ENCODE measurements at places on chromosomes 16 and 17.
A peak's percentile ranks its signal among the peaks of the same experiment; 100 is the strongest.

GRCh38 chr16:57091975-57092785, at the start of gene CPNE2:
CPNE2 (plus strand) TSS chr16:57092583; CDS start chr16:57110743, 18,160 bp downstream.
- no peaks in the 10 kb centered on the region for H3K36me3 ChIP-seq
- no peaks in the 10 kb centered on the region for H3K27me3 ChIP-seq
- peak within 1 kb of the TSS; percentile 91 for H3K4me3 ChIP-seq
- H3K27ac ChIP-seq = peak within 1 kb of the TSS; percentile 92

- DNase-seq = no peak
- H3K4me1 ChIP-seq = no peaks in the 10 kb centered on the region
- no peaks in the 10 kb centered on the region for H3K36me3 ChIP-seq
- H3K4me3 ChIP-seq = no peak overlapping the region
- H3K27me3 ChIP-seq = no peaks in the 10 kb centered on the region
- no peak overlapping the region for H3K27ac ChIP-seq
These were observed 122.3 kb downstream of the MRTFB start for GRCh38 chr16:14193316-14193871.

- H3K27ac ChIP-seq = no peak overlapping the region
- no peaks in the 10 kb centered on the region for H3K4me1 ChIP-seq
- no peak for DNase-seq
- no peak overlapping the region for H3K4me3 ChIP-seq
These were observed 93.6 kb downstream of the ABCA8 start for GRCh38 chr17:68861602-68862001.

DNA sequence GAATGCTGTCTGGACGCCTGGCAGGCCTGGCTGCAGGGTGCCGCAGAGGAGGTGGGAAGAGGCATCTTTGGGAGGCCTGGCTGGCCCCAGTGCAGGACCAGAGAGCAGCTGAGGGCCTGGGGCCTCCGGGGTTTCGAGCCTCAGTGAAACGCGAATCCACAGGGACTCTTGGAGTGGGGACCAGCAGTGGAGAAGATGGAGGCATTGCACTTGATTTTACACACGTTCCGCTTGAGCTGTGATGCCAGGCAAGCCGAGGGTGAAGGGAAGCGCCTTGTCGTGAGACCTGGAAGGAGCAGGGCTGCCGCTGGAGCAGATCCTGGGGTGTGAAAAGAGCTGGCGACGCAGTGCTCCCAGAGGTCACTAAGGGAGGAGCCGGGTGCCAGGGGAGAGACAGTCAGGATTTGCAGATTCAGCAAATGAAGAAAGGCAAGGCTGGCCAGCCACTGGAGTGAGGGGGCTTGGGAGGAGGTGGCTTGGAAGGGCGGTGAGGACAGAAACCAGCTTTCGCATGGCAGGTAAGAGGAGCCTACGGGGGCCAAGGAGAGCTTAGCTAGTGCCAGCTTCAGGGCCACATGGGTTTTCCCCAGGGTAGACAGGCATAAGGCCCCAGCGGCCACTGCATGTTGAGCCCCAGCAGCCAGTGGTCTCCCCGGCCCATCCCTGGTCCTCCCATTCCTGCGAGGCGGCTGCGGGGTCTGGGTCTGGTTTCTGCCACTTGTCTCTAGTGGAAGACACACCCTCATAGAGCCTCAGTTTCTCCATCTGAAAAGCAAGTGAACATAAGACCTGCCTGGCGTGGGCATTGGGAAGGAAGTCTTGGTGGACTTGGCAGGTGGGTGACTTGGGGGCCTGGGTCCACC, 175.2 kb upstream of the CHMP6 start:
- H3K4me3 ChIP-seq = no peak overlapping the region
- no peaks in the 10 kb centered on the region for H3K36me3 ChIP-seq
- peaks cover 21% of the 10 kb centered on the region for H3K4me1 ChIP-seq
- H3K27ac ChIP-seq = no peak overlapping the region

DNA sequence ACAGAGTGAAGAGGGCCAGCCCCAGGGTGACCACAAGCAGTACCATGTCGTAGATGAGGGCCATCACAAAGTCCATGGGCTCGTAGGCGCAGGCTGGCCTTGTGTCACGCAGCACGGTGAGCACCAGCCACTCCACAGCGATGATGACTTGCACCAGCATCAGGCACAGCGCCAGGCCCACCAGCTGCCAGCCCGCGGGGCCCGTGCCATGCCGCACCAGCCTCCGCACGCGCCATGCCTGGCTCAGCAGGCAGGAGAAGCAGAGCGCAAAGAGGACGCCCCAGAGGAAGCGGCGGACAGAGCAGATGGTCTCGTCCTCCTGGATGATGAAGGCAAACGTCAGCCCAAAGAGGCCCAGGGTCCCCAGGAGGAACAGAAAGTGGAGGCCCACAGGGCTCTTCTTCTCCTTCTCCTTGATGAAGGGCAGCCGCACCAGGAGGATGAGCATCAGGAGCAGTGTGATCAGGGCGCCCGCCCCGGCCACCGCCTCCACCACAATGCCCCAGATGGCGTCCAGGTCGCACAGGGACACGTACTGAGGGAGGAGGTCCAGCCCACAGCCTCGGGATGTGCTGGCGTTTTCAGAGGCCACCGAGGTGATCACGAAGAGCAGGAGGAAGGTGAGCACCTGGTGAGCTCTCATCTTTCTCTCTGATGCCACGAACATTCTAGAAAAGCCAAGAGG, 12.3 kb downstream of the GPRC5B start:
- DNase-seq = no peak

DNA sequence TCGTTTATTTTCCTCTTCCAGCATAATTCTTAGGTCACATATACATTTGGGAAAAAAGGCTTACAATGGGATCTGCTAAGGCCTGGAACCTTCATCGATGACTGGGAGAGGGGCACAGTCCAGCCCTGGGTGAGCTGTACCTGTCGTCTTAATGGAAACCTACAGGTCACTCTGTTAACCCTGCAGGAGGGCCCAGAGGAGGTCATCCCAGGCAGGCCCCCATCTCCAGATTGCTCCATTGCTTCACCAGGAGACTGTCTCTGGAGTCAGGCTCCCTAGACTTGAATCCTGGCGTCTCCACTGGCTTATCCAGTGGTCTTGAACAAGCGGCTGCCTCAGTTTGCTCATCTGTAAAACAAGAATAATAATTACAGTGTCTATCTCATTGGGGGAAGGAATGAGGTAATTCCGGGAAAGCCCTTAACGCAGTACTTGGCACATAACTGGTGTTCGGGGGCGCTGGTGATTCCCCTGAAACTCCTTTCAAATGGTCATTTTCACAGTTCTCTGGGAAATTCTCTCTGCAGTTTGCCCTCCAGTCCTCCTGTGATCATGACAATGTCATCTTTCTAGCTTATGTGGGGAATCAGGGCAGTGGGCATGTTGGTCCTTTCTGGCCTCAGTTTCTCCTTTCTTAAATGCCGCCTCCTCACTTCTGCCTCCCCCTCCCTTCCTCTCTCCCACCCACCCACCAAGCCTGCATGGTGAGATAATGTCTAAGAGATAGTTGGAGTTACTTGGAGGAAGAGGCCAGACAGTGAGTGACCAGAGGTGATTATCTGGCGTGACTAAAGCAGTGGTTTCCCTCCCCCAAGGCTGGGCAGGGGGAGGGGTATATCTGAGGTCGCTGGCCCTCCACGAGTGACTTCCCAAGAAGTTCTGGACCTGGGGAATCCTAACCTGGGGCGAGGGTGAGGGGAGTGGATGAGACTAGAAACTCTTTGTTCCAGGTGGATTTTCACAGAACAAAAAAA, 31.3 kb upstream of the TAC4 start:
- no peak overlapping the region for H3K27ac ChIP-seq
- H3K36me3 ChIP-seq = no peaks in the 10 kb centered on the region
- DNase-seq = no peak
- no peak overlapping the region for H3K4me3 ChIP-seq
- peaks cover 16% of the 10 kb centered on the region for H3K27me3 ChIP-seq

GRCh38 chr17:31078290-31078689, 16.5 kb upstream of the NF1 start:
- H3K4me1 ChIP-seq = no peaks in the 10 kb centered on the region
- no peak overlapping the region for H3K4me3 ChIP-seq
- H3K27me3 ChIP-seq = no peaks in the 10 kb centered on the region
- DNase-seq = no peak

DNA sequence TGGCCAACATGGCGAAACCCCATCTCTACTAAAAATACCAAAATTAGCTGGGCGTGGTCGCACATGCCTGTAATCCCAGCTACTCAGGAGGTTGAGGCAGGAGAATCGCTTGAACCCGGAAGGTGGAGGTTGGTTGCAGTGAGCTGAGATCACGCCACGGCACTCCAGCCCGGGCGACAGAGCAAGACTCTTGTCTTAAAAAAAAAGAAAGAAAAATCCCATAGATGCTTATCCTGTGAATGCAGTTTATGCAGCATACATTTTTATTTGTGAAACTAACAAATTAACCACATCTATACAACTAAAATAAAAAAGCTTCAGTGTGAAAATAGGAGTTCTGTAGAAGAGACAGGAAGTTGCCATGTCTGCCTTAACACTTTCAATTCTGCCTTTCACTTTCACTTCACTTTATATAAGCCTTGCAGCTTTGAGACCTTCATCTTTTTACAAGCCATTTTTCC, 7.1 kb downstream of the IGSF6 start:
- H3K4me1 ChIP-seq = peaks cover 91% of the 10 kb centered on the region
- DNase-seq = no peak
- peak overlapping the region; percentile 78 for H3K27ac ChIP-seq
- peaks cover 68% of the 10 kb centered on the region for H3K36me3 ChIP-seq
- H3K27me3 ChIP-seq = no peaks in the 10 kb centered on the region
- peak overlapping the region; percentile 33 for H3K4me3 ChIP-seq

DNA sequence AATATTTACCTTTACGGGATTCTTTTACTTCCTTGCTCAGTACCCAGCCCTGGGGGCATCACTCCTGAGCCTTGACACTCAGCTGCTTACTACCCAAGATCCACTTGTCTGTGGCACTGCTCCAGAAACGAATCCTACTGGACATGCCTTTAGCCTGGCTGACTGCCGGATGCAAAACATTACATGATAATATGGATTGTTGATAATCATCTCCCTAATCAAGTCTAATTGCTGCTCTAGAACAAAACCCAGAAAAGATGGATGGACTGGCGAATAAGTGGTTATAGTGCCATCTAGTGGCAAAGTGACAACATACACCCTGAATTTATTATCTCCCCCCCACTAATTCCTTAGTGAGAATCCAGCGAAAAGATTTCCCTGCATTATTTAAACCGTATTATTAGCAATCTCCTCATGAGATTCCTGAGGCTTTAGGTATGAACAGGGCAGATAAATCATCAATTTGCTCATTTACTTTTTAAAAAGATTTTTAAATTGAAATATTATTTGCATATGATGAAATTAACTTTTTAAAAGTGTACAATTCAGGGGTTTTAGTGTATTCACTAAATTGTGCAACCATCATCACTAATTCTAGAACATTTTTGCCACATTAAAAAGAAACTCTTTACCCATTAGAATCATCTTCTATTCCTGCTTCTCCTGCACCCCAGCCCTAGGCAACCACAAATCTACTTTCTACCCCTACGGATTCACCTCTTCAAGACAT, 61.6 kb downstream of the RGS9 start:
- H3K4me1 ChIP-seq = peaks cover 5% of the 10 kb centered on the region
- no peak for DNase-seq
- no peaks in the 10 kb centered on the region for H3K27me3 ChIP-seq
- H3K4me3 ChIP-seq = no peak overlapping the region
- H3K36me3 ChIP-seq = no peaks in the 10 kb centered on the region
- no peak overlapping the region for H3K27ac ChIP-seq

- DNase-seq = no peak
- peak overlapping the region; percentile 81 for H3K27ac ChIP-seq
- H3K36me3 ChIP-seq = peaks cover 23% of the 10 kb centered on the region
- H3K27me3 ChIP-seq = no peaks in the 10 kb centered on the region
These were observed 35.8 kb downstream of the ST3GAL2 start for GRCh38 chr16:70402916-70403659.

DNA sequence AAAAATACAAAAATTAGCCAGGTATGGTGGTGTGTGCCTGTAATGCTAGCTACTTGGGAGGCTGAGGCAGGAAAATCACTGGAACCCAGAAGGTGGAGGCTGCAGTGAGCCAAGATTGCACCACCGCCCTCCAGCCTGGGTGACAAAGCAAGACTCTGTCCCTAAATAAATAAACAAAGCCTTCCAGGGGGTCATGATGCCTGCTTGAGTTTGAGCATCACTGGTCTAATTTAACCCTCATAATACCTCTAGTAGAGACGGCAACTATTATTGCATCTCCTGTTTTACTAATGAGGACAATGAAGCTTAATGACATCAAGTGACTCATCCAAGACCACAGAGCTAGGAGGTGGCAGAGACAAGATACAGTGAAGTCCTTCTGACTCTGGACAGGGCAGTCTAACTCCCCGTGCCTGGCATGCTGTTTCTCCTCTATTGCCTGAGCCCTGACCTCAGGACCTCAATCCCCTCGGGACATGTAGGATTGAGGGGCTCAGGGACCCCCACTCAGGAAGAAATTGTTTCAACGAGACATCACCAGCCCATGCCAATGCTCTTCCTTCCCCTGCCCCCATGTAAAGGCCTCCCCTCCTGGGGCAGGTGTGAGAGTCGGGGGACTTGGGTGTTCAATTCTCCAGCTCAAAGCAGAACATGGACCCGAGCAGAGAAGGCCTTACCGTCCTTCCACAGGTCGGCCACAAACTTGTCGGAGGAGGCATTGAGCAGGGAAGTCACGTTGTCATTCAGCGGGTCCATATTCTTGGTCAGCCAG, 102.9 kb downstream of the NDE1 start:
- H3K27ac ChIP-seq = no peak overlapping the region
- H3K4me3 ChIP-seq = no peak overlapping the region
- no peaks in the 10 kb centered on the region for H3K4me1 ChIP-seq
- no peaks in the 10 kb centered on the region for H3K36me3 ChIP-seq
- DNase-seq = no peak

DNA sequence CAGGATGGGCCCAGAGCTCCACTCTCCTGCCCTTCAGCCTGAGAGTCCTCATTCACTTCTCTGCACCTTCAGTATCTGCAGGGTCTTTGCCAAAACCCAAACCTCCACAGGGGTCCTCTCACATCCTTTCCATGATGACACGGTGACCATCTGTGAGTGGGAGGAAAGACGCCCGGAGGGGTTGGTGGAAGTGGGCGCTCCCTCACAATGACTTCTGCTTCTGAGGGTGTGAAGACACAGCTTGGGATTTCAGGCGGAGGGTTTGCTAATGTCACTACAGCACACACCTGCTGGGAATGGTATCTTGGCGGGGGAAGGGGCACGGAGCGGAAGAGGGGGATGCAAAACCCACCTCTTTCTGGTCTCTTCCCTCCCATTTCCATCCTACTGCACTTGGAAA, 115.1 kb upstream of the SDK2 start:
- DNase-seq = no peak
- H3K4me1 ChIP-seq = no peaks in the 10 kb centered on the region
- H3K36me3 ChIP-seq = no peaks in the 10 kb centered on the region
- no peak overlapping the region for H3K27ac ChIP-seq
- H3K4me3 ChIP-seq = no peak overlapping the region
- H3K27me3 ChIP-seq = no peaks in the 10 kb centered on the region

DNA sequence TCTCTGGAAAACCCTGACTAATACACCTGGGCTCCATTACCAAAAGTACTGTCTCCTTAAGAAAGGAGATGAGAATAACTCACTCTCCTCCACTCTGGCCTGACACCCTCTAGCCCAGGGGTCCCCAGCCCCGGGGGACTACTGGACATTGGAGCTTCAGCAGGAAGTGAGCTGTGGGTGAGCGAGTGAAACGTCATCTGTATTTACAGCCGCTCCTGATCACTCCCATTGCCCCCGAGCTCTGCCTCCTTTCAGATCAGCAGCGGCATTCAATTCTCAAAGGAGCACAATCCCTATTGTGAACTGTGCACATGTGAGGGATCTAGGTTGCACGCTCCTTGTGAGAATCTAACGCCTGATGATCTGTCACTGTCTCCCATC, 126.3 kb upstream of the TNRC6C start:
- no peak overlapping the region for H3K27ac ChIP-seq
- H3K4me3 ChIP-seq = no peak overlapping the region
- DNase-seq = no peak
- H3K27me3 ChIP-seq = no peaks in the 10 kb centered on the region

GRCh38 chr16:24075931-24076716, 180.0 kb upstream of the CACNG3 start:
- H3K27me3 ChIP-seq = no peaks in the 10 kb centered on the region
- H3K4me3 ChIP-seq = no peak overlapping the region
- DNase-seq = no peak
- no peaks in the 10 kb centered on the region for H3K36me3 ChIP-seq
- no peaks in the 10 kb centered on the region for H3K4me1 ChIP-seq
